ENCODE measurements at places on chromosomes 2 and 18. TPM values are rescaled to one million over a fixed set of nuclear protein-coding genes. Genes with fewer than 3 reads are reported as not detected.

DNA sequence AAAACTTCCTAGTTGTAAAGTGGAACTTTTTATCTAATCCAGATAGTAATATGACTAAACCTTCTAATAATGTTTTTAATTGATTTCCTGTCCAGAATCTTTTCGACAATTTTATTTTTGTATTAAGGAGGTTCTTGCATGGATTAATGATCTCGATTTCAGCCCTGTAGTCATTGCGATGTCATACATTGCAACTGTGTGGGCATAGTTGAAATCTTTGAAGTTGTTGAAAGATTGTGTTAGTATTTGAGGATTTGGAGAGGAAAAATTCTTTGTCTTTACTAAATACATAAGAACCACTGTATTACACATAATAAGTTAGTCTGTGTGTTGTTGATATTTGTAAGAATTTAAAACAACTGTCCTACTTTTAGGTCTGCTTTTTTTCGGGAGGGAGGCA lies 31.1 kb downstream of the ACSL3 start:
- no peak for ATAC-seq

DNA sequence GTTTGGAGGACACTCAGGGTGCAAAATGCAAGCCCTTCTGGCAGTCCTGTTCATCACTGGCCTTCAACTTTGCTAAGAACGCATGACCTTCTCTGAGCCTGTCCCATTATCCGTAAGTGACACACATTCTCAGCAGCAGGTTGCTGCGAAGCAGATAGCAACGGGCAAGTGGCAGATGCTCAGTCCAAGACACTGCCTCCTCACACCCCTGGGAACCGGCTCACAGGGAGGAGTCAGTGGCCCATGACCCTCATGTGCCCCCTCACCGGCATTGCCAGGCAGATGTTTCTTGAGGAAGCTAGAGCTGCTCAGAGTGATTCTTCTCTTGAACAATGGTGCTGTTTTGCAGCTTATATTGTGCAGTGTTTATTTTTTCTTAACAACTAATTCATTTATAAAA lies 737.2 kb upstream of the HS6ST1 start:
- ATAC-seq = no peak

GRCh38 chr2:113277474-113278072 lies 1.1 kb downstream of the PAX8 start:
- ATAC-seq = no peak

- ATAC-seq = no peak
Observed at GRCh38 chr2:45258311-45258710, 249.1 kb upstream of the SIX2 start.

DNA sequence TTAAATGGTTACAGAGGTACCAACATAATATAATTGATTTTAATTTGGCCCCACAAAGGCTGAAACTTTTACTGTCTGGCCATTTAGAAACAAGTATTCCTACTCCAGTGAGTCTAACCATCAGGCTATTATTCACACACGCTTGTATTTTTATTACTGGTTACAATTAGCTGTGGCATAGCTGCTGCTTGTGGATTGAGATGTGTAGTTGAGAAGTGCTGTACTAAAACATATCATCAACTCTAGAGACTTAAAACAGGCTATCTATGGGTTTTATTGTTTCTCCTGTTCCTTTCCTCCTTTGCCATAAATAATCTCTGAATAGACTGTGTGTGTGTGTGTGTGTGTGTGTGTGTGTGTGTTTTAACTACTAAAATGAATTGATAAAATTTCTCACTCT lies 530.2 kb downstream of the CCDC85A start:
- ATAC-seq = no peak

- peak; percentile 47 for ATAC-seq
Observed at GRCh38 chr2:148971547-148971946, 67.0 kb upstream of the LYPD6B start.

DNA sequence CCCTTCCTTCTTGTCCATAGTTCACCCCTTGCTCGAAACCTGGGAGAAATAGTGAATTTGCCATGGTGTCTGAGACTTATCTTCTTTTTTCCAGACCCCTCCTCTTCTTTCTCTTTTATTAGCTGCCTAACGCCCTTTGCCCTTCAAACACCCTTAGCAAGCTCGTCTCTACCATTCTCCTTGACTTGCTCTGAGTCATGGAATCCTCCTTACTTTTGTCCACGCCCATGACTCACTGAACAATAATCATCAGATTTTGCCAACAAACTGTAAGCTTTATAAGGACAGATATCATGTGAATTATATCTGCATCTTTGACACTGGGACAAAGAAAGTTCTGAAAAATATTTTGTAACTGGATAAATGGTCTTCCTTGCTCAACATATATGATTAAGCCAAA lies 67.1 kb upstream of the CNTNAP5 start:
- ATAC-seq = no peak

The RGPD3 gene
- total RNA-seq = 0.26 TPM

The RTP5 gene
- total RNA-seq = not detected

The CENPA gene
- total RNA-seq = 24.3 TPM

The RASGRP3 gene
- 5.7 TPM for total RNA-seq

The C2orf74 gene
- total RNA-seq = 11.8 TPM

The CCDC150 gene
- total RNA-seq = 21.5 TPM

All from activated T-helper 17 cell treated with anti-CD3 and anti-CD28 coated beads, Interleukin-2, amount 50 U/mL, for 72 hours (primary cell).